NB4 (cell line): ENCODE measurements at places on chromosomes 6 and 20.
A peak's percentile ranks its signal among the peaks of the same experiment; 100 is the strongest.

DNA sequence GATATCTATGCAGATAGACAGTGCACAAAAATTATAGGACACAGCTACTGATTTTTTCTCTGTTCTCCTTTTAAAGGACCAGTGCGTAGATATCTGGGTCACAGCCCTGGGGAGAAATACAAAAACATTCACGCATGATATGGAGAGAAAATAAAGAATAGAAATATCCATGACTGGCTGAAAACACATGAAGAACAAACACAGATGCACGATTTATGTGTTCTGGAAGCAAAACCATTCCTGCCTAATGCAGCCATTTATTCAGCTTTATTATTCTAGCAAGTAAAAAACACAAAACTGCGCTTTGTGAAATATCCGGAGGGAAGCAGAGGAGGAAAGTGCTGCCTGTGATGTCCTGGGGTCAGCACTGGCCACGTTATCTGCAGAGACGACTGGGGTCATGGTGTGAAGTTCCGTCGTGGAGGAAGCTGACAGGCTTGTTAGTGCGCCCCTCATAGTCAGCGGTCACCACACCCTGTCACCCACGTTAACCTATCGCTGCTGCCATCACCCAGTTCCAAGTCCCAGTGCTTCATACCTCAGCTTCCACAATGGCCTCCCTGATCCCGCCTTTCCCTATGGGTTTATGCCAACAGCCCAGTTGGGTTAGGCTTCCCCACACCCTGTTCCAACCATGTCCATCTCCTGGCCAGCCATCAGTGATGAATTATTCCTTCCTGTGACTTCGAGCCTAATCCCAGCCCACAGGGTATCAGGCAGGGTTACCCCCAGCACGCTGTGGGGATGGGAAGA is 86.6 kb upstream of the RPS6KA2 start:
- DNase-seq, result no peak

- peak; percentile 74 for DNase-seq
These were observed 698 bp upstream of the LRP11 start for GRCh38 chr6:149864578-149865535.

- no peak for DNase-seq
These were observed 6.5 kb upstream of the PFDN4 start for GRCh38 chr20:54201268-54201846.

DNA sequence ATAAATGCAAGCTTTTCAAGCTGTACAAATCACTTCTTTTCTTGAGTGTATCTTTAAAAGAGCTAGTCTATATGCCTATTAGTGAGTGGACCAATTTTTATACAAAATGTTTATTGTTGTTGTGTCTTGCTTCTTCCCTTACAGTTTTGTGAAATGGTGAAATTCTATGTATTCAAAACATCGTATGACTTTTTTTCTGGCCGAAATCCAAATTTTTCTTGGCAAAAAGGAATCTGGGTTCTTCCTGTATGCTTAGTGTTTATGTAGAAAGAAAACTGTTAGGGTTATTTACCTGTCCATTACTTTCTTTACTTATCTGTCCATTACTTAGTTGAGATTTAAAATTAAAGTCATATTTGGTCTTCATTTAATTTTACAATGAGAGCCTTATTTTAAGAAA is 153.9 kb downstream of the MMS22L start:
- no peak for DNase-seq

GRCh38 chr6:13800615-13801014 is 13.7 kb downstream of the MCUR1 start:
- DNase-seq, result no peak

DNA sequence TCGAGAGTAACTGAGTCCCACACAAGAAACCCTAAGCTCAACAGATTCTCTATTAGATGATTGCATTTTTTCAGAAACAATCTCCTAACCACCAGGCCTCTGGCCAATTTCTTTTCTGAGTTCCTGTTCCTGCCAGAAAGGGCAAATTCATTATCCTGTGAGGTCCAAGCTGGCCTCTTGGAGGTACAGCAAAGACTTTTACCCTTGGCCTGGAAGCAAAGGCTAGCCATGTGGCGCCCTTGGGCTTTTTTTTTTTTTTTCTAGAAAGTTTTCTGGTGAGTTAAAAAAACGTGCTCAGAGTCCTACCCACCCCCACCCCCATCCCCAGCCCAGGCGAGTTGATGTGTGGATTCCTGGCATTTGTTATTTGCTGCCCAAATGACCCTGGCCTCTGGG is 59.0 kb upstream of the EEF1A1 start:
- DNase-seq, result peak; percentile 74

- DNase-seq, result peak; percentile 6
These were observed 95.1 kb downstream of the LIN28B start for GRCh38 chr6:105051941-105052471.

- peak; percentile 82 for DNase-seq
These were observed 212.1 kb upstream of the SOX4 start for GRCh38 chr6:21381331-21381963.

DNA sequence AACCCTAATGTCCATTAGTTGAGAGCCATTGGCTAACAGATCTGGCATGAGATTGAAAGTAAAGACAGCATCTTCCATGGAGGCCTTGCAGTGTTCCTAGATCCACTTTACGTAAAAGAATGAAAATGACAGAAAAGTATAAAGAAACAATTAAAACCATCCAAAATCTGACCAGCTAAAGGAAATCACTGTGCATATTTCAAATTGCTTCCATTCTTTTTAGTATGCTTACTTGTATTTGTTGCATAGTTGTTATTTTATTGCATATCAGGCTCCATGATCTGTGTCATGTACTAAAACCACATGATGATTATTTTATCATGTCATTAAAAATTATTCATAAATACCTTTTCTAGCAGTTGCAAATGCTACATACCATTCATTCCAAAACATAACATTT is 67.9 kb downstream of the GCLC start:
- DNase-seq, result no peak

- peak; percentile 44 for DNase-seq
These were observed 11.7 kb upstream of the ID1 start for GRCh38 chr20:31593221-31594001.
